A549 treated with DMSO at 1 μM for 4 hours (cell line): ENCODE measurements at places on chromosomes 1 and 21. TPM values are rescaled to one million over a fixed set of nuclear protein-coding genes. Genes with fewer than 3 reads are reported as not detected.

The SYT14 gene
- 0.05 to 0.11 TPM (median 0.06 TPM) in 5 replicates for total RNA-seq

The OR6N1 gene
- not detected in 5 replicates for total RNA-seq

The SPRR2G gene
- not detected in 5 replicates for total RNA-seq

The CDKN2C gene
- total RNA-seq, result 11.7 to 15.0 TPM (median 12.0 TPM) in 5 replicates

The MATN1 gene
- total RNA-seq, result 0.10 to 0.12 TPM (median 0.11 TPM) in 4 of 5 replicates, not detected in the other

The RIIAD1 gene
- not detected in 5 replicates for total RNA-seq

The BEND5 gene
- not detected in 5 replicates for total RNA-seq

The ESRRG gene
- not detected in 5 replicates for total RNA-seq

The CHRM3 gene
- total RNA-seq, result 0.02 to 0.15 TPM (median 0.08 TPM) in 4 of 5 replicates, not detected in the other

The LENEP gene
- not detected in 5 replicates for total RNA-seq

The C1orf56 gene
- 6.4 to 7.6 TPM (median 7.1 TPM) in 5 replicates for total RNA-seq

The SH3BP5L gene
- total RNA-seq, result 24.8 to 29.0 TPM (median 27.3 TPM) in 5 replicates

The C1orf226 gene
- total RNA-seq, result 0.73 to 1.1 TPM (median 0.78 TPM) in 5 replicates

The ARMH1 gene
- 0.35 to 1.1 TPM (median 0.80 TPM) in 5 replicates for total RNA-seq

The ZNF593OS gene
- total RNA-seq, result 0.07 to 0.78 TPM (median 0.21 TPM) in 4 of 5 replicates, not detected in the other

The SOX13 gene
- 17.2 to 21.3 TPM (median 19.4 TPM) in 5 replicates for total RNA-seq

The MAST2 gene
- total RNA-seq, result 16.5 to 24.2 TPM (median 21.7 TPM) in 5 replicates

The TSACC gene
- total RNA-seq, result 2.0 to 2.8 TPM (median 2.2 TPM) in 5 replicates

The OLFM3 gene
- total RNA-seq, result not detected in 5 replicates

The MROH9 gene
- total RNA-seq, result not detected in 5 replicates

The DENND1B gene
- 2.7 to 3.8 TPM (median 3.6 TPM) in 5 replicates for total RNA-seq

The ALX3 gene
- not detected in 5 replicates for total RNA-seq

The CENPS gene
- 22.7 to 32.4 TPM (median 30.4 TPM) in 5 replicates for total RNA-seq

The CELA2B gene
- not detected in 5 replicates for total RNA-seq

The IL12RB2 gene
- 0.02 to 0.06 TPM in 2 of 5 replicates, not detected in the others for total RNA-seq

The CD84 gene
- total RNA-seq, result not detected in 5 replicates

The G0S2 gene
- 2.4 to 4.1 TPM (median 3.1 TPM) in 5 replicates for total RNA-seq

The OR2G6 gene
- total RNA-seq, result not detected in 5 replicates

The HSPB7 gene
- 0.05 TPM in 1 of 5 replicates, not detected in the others for total RNA-seq

The NEGR1 gene
- total RNA-seq, result not detected in 5 replicates

The AMY1C gene
- total RNA-seq, result not detected in 5 replicates

The ADAMTS4 gene
- not detected in 5 replicates for total RNA-seq

The SYCP1 gene
- total RNA-seq, result not detected in 5 replicates

The CDC14A gene
- total RNA-seq, result 2.3 to 3.4 TPM (median 3.0 TPM) in 5 replicates

The PDZK1 gene
- 0.56 to 1.0 TPM (median 0.70 TPM) in 5 replicates for total RNA-seq

The OR10Z1 gene
- not detected in 5 replicates for total RNA-seq

The PPCS gene
- total RNA-seq, result 33.6 to 42.0 TPM (median 35.8 TPM) in 5 replicates

The B3GALT6 gene
- total RNA-seq, result 9.3 to 19.5 TPM (median 18.1 TPM) in 5 replicates

The TCHHL1 gene
- total RNA-seq, result not detected in 5 replicates

The IFI44 gene
- total RNA-seq, result 0.52 to 1.6 TPM (median 0.89 TPM) in 5 replicates

The TAS1R1 gene
- not detected in 5 replicates for total RNA-seq

The SPATA21 gene
- 0.09 to 0.17 TPM (median 0.12 TPM) in 4 of 5 replicates, not detected in the other for total RNA-seq

The VSIG8 gene
- 0.06 to 0.07 TPM in 2 of 5 replicates, not detected in the others for total RNA-seq

The SLAMF9 gene
- 0.17 to 0.41 TPM (median 0.31 TPM) in 5 replicates for total RNA-seq

The NCMAP gene
- 0.02 TPM in 2 of 5 replicates, not detected in the others for total RNA-seq

The CDC42BPA gene
- 9.3 to 11.8 TPM (median 11.5 TPM) in 5 replicates for total RNA-seq

The CRYAA gene
- total RNA-seq, result not detected in 5 replicates

The HUNK gene
- 1.3 to 2.0 TPM (median 1.4 TPM) in 5 replicates for total RNA-seq

The CRYBG2 gene
- 1.5 to 2.3 TPM (median 1.7 TPM) in 5 replicates for total RNA-seq

The UQCRHL gene
- 5.7 to 8.0 TPM (median 6.9 TPM) in 5 replicates for total RNA-seq

The S1PR1 gene
- 0.05 to 0.17 TPM (median 0.07 TPM) in 5 replicates for total RNA-seq

The ITLN2 gene
- 0.14 to 0.30 TPM (median 0.14 TPM) in 3 of 5 replicates, not detected in the others for total RNA-seq

The RGS4 gene
- 0.07 to 0.39 TPM (median 0.16 TPM) in 4 of 5 replicates, not detected in the other for total RNA-seq

The PRAMEF17 gene
- total RNA-seq, result not detected in 5 replicates

The KCNJ9 gene
- total RNA-seq, result not detected in 5 replicates

The AQP10 gene
- not detected in 5 replicates for total RNA-seq

The CAPZA1 gene
- 62.1 to 75.2 TPM (median 69.3 TPM) in 5 replicates for total RNA-seq
